ENCODE measurements at places on chromosomes 2 and 18.

DNA sequence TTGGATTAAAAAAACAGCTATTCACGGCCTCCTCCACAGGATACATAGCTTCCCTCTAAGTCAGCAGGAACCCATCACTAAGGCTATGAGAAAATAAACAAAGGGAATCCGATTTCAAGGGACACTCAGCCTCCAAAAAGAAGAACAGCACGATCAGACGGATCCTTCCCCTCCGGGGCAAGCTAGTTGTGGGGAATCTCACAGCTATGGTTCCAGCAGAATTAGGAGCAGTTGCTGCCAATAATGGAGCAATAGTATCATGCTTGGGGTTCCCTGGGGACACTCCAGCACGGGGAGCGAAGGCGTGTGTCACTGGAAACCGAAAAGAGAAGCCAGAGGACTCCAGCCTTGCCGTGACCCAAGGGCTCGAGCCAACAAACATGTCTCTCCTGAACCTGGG is 163.1 kb downstream of the TTC32 start:
- DNase-seq, result peak; percentile 43

DNA sequence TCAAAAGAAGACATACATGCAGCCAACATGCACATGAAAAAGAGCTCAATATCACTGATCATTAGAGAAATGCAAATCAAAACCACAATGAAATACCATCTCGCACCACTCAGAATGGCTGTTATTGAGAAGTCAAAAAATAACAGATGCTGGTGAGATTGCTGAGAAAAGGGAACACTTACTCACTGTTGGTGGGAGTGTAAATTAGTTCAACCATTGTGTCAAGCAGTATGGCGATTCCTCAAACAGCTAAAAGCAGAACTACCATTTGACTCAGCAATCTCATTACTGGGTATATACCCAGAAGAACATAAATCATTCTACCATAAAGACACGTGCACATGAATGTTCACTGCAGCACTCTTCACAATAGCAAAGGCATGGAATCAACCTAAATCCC is 95.5 kb upstream of the XIRP2 start:
- no peak for DNase-seq

DNA sequence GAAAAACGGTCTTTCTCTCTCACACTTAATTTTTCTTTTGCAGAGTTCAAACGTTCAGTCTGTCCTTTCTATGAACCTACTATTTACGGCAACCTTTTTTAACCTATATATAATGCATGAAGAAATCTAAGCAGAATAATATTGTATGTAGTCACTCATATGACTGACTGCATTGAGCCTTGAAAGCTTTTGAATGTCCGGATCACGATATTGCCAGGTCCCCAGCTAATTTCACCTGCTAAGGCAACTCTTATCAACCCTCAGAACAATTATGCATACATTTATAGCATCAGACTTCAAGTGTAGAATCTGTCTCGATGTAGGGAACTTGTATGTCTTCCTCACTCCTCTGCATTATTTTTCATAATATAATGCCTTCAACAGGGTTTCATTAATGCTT is 1083.8 kb upstream of the KLHL29 start:
- DNase-seq, result no peak

DNA sequence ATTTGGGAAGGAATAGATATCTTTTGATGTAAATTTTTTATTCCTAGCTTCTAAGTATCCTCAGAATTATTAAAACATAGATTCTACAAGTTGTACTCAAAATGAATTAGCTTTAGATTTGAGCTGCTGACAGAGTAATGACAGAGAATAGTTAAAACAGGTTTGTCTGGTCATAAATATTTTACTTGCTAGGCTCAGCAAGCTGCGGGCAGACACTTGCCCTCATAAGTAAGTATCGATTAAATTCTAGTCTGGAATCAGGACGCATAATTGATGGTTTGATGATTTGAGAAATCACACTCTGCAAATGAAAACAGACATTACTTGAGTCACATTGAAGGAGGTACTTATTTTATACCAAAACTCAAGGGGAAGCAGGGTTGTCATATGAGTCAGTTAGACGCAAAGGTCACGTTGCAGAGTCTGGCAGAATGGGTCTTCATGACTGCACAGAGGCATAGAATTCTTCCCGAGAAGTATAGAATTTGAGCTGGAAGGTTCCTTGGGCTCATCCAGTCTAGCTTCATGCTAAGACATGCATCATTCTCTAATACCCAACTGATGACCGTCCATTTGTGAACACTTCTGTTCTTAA is 27.5 kb downstream of the ARL4C start:
- no peak for DNase-seq

All from tongue (tissue), 3 donors.